ENCODE measurements at places on chromosomes 3 and 15. TPM values are rescaled to one million over a fixed set of nuclear protein-coding genes. Genes with fewer than 3 reads are reported as not detected.
A peak's percentile ranks its signal among the peaks of the same experiment; 100 is the strongest.

- peak; percentile 12 for DNase-seq
Measured at GRCh38 chr15:77630956-77631744, 1.6 kb downstream of the LINGO1 start.

- no peak for DNase-seq
Measured at GRCh38 chr3:101271728-101272127, 48.6 kb downstream of the IMPG2 start.

DNA sequence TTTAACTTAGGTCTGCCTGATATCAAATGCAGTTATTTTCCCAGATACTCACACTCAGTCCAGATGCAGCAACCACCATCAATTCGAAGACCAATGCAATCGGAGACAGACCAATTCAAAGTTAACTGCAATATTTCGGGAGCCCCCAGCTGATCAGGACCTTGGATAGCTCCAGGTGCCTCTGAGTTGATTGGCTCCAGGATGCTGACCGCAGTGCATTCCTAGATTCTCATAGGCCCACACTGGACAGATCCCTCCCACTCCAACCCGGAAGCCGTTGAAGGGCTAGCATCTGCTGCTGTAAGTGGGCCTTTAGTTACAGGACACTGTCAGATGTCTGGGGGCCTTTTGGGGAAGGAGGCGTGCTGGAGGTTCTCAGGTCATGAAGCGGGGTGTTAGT lies 89.5 kb upstream of the ATP2B2 start:
- DNase-seq: peak; percentile 41

DNA sequence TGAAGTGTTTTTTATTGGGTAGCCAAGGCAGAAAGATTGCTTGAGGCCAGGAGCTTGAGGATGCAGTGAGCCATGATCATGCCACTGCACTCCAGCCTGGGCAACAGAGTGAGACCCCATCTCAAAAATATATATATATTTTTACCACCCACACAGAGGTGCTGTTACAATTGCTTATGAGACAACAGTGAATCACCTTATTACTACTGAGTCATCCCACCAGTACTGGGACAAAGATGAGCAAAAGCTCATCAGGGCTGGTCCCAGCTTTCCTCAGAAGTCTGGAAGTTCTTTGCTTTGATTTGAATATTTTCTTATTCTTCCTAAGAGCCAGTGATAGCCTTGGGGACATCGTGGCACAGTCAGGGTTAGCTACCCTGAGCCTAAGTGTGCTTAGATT lies 207.7 kb downstream of the SOX2 start:
- no peak for DNase-seq

ARHGEF26 gene
- total RNA-seq: 2.9 TPM
